ENCODE measurements at places on chromosomes 3 and 15.

- no peak for DNase-seq
Observed at GRCh38 chr3:16343101-16343500, 78.1 kb downstream of the OXNAD1 start.

DNA sequence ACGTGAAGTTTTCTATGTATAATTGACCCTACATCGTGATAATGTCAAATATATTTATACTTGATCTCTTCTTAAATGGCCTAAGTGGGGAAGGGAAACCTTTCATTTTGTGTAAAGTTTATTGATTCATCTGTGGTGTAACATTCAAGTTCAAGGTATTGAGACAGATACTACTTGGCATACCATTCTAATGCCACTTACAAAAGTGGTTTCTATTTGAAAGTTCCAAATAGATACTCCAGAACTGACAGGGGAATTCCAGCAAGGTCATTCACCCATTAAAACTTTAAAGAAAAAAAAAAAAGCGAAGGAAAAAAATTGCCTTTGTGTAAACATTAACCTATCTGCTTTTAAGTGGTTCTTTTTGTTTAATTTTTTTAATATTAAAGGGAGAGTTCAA, 45.3 kb upstream of the MAP3K13 start:
- no peak for DNase-seq

DNA sequence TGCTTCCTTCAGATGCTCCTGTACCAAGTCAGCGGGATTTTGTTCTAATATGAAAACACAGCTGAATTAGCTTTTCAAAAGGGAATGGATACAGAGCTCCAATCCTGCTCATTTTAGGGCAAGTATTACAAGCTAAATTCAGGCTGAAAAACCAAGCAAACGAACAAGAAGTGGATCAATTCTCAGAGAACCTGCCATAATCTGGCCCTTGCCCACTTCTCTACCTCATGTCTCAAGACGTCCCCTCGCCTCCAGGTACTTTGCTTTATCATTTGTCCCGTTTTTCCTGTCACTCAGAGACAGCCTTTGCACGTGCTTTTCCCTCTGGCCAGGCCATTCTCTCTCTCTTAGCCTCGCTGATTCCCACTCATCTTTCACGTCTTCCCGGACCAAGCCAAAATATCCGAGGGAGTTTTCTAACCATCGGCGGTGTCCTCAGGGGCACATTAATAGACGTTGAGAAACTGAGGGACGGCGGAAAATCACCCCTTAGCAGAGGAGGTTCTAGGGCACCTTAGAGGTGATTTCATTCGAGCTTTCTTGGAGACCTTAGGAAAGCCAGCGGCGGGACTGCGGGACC, 654 bp downstream of the SUSD5 start:
- DNase-seq: no peak

GRCh38 chr3:123791417-123791816, 92.7 kb downstream of the MYLK start:
- DNase-seq: no peak

- DNase-seq: no peak
Observed at GRCh38 chr15:98085003-98085639, 124.6 kb downstream of the ARRDC4 start.

DNA sequence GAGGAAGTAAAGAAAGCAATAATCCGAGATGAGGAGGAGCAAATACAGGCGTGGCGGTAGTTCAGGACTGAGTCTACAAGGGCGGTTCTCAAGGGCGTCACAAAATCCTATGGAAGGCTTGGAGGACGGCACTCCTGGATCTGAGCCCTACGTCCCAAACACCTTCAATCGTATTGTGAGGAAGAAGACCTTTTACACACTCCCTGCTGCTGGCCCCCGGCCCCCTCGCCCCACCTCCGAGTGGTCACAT, 747 bp downstream of the PLD1 start:
- no peak for DNase-seq

GRCh38 chr15:90058775-90059174, 43.5 kb downstream of the IDH2 start:
- DNase-seq: no peak
